Activated CD4-positive, alpha-beta memory T cell treated with anti-CD3 and anti-CD28 coated beads for 36 hours (primary cell): ENCODE measurements at places on chromosomes 16 and 17.

DNA sequence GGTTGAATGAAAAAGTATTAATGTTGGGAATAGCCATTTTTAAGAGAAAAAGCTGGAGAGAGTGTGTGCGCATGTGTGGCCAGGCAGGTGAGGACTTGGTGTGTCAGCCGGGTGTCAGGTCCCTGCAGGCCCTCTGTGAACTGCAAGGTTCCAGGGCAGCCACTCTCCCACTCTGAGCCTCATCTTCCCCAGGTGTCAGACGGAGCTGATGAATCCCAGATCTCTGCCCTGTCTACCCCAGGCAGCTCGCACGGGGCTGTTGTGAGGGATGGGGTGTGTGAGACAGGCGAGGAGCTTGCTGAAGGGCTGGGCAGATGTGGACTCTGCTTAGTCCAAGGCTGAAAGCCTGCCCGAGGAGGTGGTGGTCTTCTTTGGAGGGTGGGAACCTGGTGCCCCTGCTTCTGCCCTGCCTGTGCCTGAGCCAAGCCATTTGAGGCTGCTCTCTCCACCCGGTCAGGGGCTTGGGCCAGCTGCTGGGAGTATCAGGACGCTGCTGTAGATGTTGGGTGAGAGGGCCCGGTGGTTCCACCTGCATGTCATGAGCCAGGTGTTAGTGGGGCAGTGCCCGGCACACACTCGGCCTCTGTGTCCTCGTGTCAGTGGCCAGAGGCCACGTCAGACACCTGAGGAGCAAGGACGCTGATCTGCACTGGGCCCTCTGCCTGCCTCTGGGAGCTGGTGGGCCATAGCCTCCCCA, 122.4 kb downstream of the RAB11FIP4 start:
- DNase-seq, result no peak

GRCh38 chr17:46742565-46743270, 75.8 kb downstream of the WNT3 start:
- peak; percentile 17 for DNase-seq

- no peak for DNase-seq
These were observed 75.0 kb downstream of the GPRC5B start for GRCh38 chr16:19809693-19810092.

- DNase-seq, result no peak
These were observed 583 bp upstream of the ZNF747 start for GRCh38 chr16:30535106-30535776.

GRCh38 chr16:2768403-2769089, 8.5 kb downstream of the ELOB start:
- DNase-seq, result no peak

GRCh38 chr17:39808409-39808997, 55.6 kb downstream of the IKZF3 start:
- no peak for DNase-seq

GRCh38 chr16:77705351-77705750, 17.0 kb upstream of the NUDT7 start:
- no peak for DNase-seq

- peak; percentile 86 for DNase-seq
These were observed 28.0 kb downstream of the MRM1 start for GRCh38 chr17:36629252-36629847.

DNA sequence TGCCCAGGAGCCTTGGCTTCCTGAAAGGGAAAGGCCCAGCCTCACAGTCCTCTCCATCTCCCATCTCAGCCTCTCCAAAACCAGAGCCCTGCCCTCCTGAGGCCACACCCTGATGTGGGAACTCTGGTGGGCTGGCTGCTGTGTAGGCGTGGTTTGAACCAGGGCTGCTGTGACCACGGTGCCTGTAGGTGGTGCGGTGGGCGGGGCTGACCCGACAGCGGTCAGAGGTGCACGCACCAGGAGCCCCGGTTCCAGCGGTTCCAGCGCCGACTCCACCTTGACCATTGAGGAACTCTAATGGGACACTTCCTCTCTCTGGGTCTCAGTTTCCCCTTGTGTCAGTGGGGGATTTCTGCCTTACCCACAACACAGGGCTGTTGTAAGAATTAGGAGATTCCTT, 2.4 kb downstream of the RAP1GAP2 start:
- DNase-seq, result no peak

- no peak for DNase-seq
These were observed 473 bp downstream of the SUPT6H start for GRCh38 chr17:28662527-28662829.

DNA sequence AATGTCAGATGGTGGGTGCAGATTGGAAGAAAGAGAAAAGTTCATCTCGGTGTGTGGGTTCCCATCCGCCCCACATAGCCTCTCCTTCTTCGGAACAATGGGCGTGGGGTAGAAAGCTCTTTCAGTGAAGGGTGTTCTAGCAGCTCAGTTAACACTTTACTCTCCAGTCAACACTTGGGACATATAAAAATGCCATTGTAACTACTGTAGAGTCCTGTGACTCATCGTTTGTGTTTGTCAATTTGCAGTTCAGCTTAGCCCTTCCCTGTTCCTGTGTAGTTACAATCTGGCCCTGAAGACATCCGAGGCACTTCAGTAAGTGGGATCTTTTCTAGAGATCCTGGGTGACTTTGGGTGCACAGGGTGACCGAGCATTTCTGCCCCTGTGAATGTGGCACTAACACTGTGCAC, 11.5 kb upstream of the CLEC18C start:
- no peak for DNase-seq

DNA sequence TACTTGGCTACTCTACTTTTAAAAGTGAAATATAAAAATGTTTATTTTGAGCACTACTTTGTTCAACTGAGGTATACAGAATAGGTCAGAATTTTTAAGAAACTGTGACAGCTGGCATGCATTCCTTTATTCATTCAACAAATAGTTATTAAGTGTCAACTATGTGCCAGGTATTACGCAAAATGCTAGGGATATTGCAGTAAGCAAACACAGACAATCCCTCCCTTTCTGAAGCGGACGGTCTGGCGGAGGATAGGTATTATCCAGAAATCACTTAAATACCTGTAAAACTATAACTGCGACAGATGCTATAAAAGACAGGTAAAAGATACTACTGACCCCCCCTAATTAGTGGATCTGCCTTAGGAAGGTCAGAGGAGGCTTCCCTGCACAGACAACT, 26.1 kb downstream of the METTL16 start:
- DNase-seq, result no peak

- no peak for DNase-seq
These were observed 46.0 kb upstream of the ERCC4 start for GRCh38 chr16:13873835-13874438.

DNA sequence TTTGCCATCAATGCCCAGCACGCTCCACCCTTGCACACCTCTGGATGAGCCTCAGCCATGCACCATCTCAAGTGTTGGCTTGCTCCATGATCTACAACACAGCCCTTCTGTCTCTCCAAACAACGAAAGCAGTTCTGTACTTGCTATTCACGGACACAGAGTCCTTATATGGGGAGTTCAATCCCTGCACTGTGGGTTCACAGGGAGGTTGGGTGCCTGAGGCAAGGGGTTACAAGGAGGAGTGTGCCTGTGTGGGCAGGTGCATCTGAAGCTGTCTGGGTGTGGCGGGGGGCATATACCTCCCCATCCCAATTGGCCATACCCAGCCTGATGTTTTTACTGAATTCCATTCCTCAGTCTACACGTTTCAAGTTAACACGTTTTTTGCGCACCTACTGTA, 5.6 kb downstream of the RUNDC3A start:
- DNase-seq, result no peak

- no peak for DNase-seq
These were observed 278.3 kb upstream of the CCL2 start for GRCh38 chr17:33976831-33977230.

DNA sequence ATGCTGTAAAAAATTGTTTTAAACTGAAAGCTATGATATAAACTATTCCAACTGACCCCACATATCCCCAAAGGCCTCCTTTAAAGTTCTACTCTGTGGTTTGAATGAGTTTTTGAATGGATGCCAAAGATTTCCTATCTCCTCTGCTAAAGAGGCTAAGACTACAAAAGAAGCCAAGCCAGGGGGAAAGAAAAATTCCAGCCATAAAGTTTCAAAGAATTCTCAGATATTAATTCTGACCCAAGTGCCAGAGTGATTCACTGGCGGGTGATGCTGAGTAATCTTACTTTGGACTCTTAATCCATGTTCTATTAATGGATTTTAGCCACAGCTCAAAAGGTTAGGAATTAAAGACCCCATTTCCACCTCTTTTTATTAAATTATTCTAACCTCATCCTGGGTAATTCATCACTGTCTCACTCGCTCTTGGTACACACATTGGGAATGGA, 60.7 kb downstream of the HS3ST3A1 start:
- no peak for DNase-seq

GRCh38 chr17:7703584-7704479, 1.2 kb upstream of the EFNB3 start:
- peak; percentile 24 for DNase-seq

DNA sequence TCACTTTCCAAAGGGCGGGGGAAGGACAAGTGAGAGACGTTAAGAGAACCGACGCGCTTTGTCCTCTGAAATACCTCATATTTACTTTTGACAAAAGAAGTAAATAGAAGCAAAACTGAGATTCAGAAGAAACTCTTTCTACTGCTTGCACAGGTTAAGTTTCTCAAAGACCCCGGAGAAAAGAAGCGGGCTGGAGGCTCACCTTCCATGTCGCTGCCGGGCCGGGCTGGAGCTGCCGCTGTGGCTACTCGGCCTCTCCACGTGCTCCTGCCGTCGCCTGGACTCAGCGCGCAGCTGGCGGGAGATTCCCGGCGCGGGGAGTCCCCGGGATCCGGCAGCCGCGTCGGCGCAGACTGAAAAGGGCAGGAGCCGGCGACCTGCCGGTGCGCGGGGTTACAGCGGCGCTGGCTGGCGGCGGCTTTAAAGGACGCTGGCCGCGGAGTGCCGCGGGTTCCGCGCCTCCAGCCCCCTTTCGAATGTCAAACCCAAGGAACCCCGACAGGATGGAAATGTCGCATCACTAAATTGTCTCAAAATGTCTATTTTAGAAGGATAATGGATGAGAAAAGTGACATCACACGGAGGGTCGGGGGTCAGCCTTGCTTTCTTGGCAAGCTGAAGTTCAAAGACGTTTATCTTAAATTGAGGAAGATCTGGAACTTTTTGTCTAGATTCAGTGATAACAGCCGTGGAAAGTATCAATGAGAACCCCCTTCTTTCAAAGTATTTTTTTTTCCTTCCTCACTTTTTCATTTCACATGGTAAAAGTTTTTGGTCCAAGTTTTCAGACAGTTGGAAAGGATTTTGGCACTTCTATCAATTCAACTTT, at the start of gene IKZF3:
TSS of gene IKZF3 (minus strand) at position 395 of the 829 bp plus-strand sequence. CDS start at position 209, 186 bp downstream.
- peak; percentile 93 for DNase-seq

DNA sequence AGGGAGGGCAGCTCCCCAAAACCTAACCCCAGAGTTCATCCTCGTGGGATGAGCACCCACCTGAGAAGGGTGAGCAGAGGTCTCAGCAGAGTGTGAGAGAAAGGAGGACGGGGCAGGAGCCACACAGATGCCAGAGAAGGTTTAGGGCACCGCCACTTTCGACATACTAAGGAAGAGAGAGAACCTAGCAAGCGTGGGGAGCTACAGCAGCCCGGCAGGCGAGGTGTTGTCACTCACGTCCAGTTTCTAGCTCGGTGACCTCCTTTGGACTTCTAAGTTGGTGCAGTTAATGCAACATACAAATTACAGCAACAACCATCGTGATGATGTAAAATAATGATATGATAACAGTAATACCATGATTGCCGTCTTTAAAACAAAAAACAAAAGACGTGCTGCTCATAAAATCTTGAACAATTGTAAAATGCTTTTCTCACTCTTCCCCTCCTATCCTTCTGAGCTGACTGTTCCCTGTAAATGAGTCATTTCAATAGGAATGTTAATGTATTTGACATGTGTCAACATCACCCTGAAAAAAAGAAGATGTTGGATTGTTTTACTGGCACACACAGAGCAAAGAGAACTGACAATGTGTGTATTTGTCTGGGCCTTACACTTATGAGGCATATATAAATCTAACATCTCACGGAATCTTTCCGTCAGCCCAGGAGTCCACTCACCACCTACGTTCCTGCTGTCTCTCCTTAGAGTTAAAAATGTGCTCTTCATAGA, 158.2 kb upstream of the MAF start:
- no peak for DNase-seq

DNA sequence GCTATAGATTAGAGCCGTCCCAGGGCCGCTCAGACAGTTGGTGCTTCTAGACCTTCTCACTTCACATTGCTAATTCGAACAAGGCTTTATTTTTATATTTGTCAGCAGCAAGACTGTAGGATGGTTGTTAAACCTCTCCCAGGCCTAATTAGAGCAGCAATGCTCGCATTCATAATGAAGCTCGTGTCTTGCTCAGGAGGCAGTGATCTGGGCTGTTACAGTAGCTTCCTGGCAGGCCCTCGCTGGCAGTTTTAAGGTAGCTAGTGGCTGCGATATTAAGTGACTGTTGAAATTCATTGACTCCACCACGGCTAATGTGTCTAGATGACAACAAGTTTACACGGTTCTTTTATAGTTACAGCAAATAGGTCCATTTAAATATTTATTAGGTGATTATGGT, 23.2 kb upstream of the ANKFN1 start:
- DNase-seq, result no peak

DNA sequence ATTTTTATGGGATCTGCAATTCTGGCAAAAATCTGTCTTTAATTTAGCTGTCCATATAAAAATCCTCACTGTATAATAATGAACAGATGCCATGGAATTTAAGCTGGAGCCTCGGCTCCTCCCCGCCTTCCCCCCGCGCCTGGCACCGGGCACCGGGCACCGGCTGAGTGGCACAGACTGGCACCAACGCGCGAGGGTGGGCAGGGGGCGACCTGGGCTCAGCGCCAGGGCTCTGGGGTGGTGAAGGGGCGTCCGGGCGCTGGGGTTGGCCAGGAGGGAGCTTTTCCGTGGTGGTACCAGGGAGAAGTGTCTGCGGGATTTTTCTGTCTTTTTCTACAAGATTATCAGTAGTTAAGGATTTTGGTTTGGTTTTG, 9.1 kb downstream of the NEUROD2 start:
- DNase-seq, result no peak

DNA sequence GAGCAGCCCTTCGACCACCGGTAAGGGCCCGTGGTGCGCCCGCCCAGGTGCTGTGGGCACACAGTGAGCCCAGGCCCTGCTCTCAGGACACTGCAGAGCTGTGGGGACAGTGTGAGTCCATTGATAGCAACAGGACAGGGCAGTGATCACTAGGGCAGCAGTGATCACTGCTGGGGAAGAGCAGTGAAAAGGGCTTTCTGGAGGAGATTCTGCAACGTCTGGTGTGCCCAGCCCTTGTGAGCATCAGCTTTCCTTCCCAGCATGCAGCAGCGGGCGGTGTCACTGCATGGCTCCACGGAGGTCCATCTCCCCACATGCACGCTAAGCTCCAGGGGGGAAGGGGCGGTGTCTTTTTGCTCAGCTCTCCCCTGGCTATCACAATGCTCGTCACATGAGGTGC, 32.1 kb downstream of the MAP1LC3B start:
- no peak for DNase-seq

DNA sequence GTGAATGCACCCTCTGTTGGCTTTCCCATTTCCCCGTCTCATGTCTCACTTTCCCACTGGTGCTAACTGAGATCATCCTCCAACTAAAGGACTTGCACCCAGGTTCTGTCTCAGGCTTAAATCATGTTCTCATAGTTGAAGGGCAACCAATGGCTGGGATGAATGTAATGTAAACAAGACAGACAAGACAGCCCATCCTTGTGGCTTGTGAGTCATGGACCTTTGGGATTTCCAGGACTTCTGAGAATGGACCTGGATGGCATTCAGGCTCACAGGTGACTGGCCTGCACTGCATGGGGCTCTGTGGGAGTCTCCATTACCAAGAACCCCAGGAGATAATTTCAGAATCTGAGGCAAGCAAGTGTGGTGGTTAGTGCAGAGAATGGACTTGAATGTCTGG, 347.5 kb downstream of the HAPSTR1 start:
- no peak for DNase-seq

- DNase-seq, result no peak
These were observed 109.1 kb downstream of the C16orf78 start for GRCh38 chr16:49482690-49483089.

GRCh38 chr16:50208460-50208931, 55.4 kb downstream of the TENT4B start:
- DNase-seq, result no peak
